NCI-H69 (cell line): ENCODE measurements at places on chromosomes 3 and 15.

DNA sequence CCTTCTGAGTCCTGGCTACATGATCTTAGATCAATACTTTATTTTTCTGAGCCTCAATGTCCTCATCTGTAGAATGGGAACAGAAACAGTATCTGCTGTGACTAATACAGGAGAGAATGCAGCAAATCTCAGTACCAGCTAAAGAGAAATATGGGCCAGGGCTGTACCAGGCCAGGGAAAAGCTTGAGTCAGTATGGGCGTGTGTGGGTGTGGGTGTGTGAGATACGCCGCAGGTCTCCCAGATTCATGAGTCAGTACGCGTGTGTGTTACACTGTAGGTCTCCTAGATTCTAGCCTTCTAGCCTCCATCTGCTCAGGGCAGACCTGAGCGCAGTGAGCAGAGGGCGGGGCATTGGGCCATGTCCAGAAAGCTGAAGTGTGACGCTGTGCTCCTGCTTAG lies 15.2 kb downstream of the GNAI2 start:
- DNase-seq, result no peak

DNA sequence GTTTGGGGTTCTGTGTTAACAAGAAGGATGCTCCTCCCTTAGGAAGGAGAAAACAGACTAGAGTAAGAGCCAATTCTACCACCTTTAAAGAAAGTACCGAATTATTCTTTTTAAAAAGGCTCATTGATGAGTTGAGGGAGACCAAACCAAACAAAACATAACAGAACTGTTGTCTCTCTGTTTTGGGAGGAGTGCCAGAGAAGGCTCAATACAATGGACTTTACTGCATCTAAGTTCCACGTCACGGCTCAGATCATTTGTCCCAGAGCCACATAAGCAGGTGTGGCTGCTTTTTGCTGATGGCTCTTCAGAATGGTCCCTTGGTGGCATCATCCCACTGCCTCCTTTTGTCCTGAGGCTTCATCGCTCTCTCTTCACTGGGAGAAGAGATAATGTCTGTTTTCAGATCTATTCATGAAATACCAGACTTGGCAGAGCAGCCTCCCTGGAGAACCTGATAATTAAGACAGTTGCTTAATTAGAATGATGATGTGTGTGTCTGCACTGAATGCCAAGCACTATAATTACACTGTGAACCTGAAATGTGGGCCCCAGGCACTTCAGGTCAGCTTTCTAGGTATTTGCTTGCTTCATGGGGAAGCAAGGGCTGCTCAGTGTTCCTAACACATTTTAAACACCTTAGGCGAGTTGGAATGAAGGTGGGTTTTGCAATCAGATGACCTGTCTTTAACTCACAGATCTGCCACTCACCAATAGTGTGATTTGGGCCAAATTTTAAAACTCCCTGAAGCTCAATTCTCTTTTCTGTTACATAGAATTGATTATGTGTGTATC lies 335.2 kb upstream of the MCTP2 start:
- DNase-seq, result peak; percentile 92

DNA sequence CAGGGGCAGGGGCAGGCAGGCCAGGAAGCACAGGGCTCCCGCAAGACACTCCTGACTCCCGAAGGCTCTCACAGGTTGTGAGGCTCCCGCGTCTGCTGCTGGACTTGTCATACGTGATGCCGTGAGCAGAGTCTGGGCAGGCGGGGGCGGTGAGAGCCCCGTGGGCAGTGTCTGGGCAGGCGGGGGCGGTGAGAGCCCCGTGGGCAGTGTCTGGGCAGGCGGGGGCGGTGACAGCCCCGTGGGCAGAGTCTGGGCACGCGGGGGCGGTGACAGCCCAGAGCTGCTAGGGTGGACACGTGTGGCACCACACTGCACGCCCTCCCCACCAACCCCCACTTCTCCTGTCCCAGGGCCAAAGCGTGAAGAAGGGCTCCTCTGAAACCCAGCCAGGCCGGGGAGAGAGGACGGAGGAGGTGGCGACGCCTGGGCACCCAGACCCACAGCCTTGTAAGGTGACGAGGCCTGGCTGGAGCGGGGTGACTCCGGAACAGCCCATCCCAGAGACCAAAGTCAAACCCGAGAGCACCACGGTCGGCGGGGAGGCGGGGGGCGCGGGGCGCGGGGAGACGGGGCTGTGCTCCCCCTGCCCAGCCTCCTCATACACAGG lies 35.0 kb downstream of the TNK2 start:
- DNase-seq, result no peak

- no peak for DNase-seq
Measured at GRCh38 chr3:39088456-39088855, 19.0 kb downstream of the GORASP1 start.

GRCh38 chr3:69646287-69647067 lies 92.8 kb upstream of the MITF start:
- no peak for DNase-seq

GRCh38 chr3:26307192-26307591 lies 315.4 kb upstream of the LRRC3B start:
- no peak for DNase-seq

DNA sequence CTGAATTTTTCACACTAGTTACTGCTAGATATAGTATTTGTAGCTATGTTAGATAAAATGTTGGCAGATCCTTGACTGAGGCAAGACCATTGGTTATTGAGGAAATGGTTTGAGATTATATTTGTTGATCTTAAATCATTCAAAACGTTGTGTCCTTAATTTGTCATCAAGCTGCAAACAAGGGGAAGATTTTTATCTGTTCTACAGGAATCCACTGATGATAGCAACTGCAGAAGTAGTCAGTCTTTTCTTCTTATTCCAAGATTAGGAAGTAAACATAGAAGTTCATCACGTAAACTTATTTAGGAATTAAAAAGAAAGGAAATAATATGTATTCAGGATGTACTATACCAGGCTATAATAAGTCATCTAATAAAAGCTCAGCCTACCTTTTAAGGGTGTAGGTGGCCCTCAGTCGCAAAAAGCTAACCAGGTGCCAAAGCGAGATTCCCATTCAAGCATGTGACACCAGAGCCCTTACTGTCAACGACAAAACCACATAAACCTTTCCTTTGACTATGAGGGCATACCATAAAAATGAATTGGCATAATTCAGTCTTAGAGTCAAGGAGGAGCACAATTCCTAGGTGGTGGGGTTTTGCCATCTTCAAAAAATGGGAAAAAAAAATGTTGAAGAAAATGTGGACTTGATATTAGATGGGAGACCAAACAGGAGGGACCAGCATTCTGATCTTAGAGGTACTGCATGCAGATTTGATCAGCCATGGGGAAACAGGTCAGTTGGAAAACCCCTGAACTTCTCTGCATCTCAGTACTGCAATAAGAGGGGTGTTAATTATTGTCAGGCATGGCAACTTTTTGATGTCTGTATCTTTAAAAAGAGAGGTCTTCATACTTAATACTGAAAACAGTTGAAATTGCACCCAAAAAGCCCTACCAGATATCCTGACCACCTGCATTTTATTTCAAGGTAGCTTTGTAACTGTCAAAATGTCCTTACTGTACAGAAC lies 212.5 kb upstream of the UBE2E1 start:
- no peak for DNase-seq

GRCh38 chr3:45029216-45029615 lies 3.1 kb downstream of the CLEC3B start:
- DNase-seq, result no peak

- DNase-seq, result peak; percentile 90
Measured at GRCh38 chr3:41365973-41366372, 166.7 kb downstream of the CTNNB1 start.

- DNase-seq, result no peak
Measured at GRCh38 chr3:20343790-20344189, 157.8 kb upstream of the SGO1 start.

GRCh38 chr3:135078283-135078682 lies 283.2 kb downstream of the EPHB1 start:
- DNase-seq, result no peak

GRCh38 chr3:142852009-142852408 lies 36.9 kb downstream of the PCOLCE2 start:
- no peak for DNase-seq

GRCh38 chr3:135138776-135139175 lies 343.7 kb downstream of the EPHB1 start:
- DNase-seq, result peak; percentile 11

- DNase-seq, result peak; percentile 29
Measured at GRCh38 chr15:35886765-35887164, 340.8 kb upstream of the DPH6 start.

- DNase-seq, result no peak
Measured at GRCh38 chr15:98878862-98879261, 128.7 kb downstream of the PGPEP1L start.

DNA sequence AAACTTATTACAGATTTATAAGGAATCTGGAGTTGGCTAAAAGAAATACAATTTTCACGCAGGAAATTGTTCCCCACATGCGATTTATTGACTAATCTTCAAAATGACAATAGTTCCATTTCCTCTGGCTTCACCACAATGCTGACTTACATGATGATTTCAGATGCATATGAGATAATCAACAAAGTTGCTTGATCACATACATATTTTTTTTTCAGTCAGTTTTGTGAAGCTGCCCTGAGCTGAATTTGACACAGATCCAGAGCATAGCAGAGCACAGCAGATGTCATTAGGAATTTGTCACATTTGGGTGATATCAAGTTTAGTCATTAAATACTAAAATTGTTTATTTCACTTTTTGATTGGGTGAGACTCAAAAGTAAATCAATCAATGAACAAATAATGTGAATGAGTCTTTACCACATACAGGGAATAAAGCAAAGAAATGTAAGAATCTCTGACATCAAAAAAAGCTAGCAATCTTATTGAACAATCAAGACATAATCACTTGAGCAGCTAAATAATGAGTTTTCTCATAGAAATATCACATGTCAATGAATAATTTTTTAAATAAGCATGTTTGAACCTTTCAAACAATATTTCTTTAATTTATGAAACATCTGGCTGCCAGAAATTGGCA lies 18.3 kb downstream of the CPB1 start:
- no peak for DNase-seq

DNA sequence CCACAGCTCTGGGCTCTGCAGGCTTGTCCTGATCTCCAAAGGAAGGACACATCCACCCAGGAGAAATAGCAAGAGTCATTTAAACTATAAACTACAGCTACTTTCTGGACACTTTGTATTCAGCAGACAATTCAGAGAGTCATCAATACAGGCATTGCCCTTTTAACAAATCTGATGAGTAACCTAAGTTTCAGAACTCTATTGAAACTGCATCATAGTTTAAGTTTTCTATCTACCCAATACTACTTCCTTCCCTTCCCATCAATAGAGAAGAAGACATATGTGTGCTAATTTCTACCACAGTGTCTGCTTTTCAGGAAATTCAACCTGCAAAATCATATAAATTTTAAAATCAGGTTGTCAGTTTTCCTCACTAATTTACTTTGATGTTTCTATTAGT lies 736.5 kb downstream of the IGSF11 start:
- no peak for DNase-seq

- DNase-seq, result no peak
Measured at GRCh38 chr15:35705884-35706585, 160.1 kb upstream of the DPH6 start.

- no peak for DNase-seq
Measured at GRCh38 chr3:27594096-27594690, 110.0 kb upstream of the SLC4A7 start.

DNA sequence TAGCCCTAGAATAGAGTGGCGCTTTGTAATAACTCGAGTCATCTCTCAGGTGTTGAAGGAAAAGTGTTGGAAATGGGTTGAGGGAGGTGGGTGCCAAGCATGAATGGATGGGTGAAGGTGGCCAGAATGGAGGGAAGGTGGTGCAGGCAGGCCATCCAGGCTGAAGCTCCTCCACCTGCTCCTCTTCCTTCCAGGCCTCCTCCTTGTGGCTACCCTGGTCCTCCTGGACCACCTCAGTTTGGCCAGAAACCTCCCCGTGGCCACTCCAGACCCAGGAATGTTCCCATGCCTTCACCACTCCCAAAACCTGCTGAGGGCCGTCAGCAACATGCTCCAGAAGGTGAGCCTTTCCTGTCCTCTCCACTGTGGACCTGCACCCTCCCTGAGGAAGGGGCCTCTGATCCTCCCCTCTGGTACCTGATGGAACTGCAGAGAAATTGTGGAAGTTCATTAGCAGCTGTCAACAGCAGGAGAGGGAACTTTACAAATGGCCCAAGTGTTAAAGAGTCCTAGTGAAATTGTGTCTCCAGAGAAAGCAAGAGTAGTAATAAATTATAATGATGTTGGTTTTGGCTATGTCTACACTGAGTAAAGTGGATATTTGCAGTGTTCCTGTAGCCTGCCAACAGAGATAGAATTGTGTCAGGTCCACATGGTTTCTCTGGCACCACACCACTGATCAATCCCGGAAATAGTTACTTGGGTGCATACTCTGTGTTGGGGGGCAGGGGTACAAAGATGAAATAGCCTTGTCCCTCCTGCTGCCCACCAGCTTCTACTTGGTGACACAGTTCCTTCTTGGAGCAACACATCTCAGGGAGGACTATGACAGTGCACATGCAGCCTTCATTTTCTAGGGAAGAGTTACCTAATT lies 1.6 kb downstream of the IL12A start:
- DNase-seq, result peak; percentile 39

GRCh38 chr15:43484455-43484854 lies 8.5 kb downstream of the TP53BP1 start:
- DNase-seq, result no peak

GRCh38 chr3:175248832-175249231 lies 389.7 kb downstream of the NAALADL2 start:
- no peak for DNase-seq

DNA sequence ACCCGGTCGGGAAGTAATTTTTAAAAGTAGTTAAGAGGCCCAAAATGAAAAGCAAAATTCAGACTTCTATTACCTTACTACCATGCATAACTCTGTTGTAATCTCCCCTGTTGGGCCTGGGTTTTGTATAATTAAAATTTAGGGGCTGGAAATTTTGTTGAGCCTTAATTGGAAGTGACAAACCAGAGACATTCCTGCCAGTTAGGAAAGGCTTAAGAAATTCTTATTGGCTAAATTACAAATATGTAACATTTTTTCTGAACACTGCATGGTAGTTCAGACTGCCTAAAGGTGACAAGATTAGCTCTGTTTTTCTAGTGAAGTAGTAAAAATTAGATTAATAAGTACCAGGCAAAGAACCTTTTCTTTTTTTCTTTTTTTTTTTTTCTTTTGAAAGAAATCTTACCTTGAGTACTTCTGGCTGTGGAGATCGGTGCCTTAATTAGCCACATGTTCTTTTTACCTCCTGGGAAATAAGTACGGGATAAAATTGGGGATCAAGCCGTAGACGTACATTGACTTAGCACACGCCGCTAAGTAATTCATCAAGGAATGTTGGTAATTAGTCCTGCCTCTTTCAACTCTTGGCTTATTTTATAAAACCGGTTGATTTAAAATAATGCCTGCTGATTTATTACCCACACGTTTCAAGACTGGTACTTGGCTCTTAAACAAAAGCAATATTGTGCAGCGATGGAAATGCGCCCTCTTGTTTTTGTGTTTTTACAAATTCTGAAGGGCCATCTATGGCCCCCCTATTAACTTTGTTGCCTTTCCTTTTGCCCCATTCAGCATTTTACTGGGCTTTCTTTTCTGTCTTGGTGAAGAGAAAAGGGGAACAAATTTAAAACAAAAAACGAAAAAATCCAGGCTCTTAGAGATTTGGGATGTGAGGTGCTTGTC lies 111.2 kb upstream of the SAMMSON start:
- DNase-seq, result no peak
